ENCODE measurements at places on chromosomes 16 and 17.
A peak's percentile ranks its signal among the peaks of the same experiment; 100 is the strongest.

DNA sequence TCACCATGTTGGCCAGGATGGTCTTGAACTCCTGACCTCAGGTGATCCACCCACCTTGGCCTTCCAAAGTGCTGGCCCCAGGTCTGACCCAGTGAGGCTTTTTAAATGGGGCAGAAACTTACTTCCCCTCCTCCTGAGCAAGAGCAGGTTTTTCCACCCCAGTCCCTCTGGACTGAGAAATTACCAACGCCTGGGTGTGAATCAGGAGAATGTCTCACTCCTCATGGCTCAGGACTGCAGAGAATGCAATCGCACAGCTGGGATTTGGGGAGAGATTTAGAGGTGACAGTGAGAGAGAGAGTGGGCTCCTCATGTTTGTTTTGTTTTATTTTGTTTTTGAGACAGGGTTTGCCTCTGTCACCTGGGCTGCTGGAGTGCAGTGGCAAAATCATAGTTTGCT is 203.6 kb downstream of the RAB11FIP4 start:
- DNase-seq = no peak

GRCh38 chr16:78620291-78620690 is 520.8 kb downstream of the WWOX start:
- no peak for DNase-seq

DNA sequence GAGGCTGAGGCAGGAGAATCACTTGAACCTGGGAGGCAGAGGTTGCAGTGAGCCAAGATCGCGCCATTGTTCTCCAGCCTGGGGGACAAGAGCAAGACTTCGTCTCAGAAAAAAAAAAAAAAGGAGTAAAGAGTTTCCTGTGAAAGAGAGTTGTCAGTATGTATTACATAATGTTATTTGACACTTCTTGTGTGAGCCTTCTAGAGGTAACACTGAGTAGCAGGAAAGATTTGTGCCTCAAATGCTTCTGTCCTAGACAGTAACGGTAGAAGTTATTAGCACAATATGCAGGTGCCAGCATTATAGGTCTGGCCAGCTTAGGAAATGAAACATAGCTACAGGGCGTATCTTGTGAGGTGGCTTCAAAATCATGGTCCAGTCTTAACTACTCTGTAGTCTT is 6.2 kb downstream of the RPS6KB1 start:
- no peak for DNase-seq

DNA sequence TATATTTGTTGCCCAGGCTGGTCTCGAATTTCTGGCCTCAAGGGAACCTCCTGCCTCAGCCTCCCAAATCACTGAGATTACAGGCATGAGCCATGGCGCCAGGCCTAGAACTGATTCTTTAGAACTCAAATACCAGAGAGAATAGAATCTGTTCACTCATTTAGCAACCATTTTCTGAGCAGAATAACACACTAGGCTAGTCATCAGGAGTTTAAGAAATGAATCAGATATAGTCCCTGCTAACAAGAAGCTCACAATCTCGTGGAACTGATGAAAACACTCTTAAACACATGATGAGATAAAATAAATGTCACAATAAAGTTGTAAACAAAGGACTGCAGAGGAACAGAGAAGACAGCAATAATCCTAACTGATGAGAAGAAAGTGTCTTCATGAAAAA is 55.8 kb upstream of the ADCY9 start:
- no peak for DNase-seq

GRCh38 chr17:2957631-2958286 is 105.6 kb downstream of the OR1D5 start:
- DNase-seq = no peak

- peak; percentile 67 for DNase-seq
Observed at GRCh38 chr16:30761427-30761927, 385 bp downstream of the CFAP119 start.

GRCh38 chr17:16947470-16947869 is 24.4 kb downstream of the TNFRSF13B start:
- DNase-seq = no peak

GRCh38 chr16:67825119-67825518 is 17.0 kb upstream of the THAP11 start:
- no peak for DNase-seq

- no peak for DNase-seq
Observed at GRCh38 chr17:82121660-82122629, 23.9 kb upstream of the FASN start.

DNA sequence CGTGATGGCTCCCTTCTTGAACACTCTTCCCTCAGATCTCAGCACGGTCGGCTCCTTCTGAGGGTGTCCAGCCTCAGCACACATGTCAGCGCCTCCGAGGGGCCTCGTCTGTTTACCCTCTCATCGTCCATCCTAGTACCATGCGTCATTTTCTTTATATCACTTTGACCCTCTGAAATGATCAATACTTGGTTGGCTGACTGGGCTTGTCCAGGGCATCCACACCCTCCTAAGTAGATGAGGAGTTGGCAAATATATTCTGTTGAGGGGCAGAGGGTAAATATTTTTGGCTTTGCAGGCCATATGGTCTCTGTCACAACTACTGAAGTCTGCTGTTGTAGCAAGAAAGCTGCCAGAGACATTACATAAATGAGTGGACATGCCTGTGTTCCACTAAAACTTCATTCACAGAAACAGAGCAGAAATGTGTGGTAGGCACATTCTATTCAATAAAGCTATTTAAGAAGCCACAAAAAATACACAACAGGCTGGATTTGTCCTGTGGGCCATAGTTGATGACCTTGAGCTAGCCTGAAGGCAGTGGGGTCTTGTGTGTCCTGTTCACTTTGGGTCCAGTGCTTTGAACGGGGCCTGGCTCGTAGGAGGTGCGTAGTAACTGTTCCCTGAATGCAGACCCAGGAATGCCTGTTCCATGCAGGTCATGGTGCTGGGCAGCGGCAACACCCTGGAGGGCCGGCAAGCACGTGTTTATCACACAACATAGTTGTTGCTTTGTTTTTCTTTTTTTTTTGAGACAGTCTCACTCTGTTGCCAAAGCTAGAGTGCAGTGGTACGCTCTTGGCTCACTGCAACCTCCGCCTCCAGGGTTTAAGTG is 185.8 kb downstream of the SNX29 start:
- no peak for DNase-seq

DNA sequence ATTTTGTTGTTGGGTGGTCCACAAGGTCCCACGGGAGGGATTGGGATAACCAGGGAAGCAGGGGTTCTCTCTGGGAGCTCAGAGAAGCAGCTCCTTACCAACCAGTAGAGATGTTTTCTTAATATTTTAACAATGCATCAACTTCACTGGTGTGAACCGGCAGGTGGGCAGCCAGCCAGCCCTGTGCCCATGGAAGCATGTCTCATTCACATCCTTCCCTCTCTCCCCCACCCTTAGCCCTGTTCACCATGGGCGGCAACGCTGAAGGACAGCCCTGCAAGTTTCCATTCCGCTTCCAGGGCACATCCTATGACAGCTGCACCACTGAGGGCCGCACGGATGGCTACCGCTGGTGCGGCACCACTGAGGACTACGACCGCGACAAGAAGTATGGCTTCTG is 9.3 kb downstream of the MMP2 start:
- DNase-seq = no peak

- no peak for DNase-seq
Observed at GRCh38 chr17:73824321-73824720, 180.1 kb upstream of the SDK2 start.

- no peak for DNase-seq
Observed at GRCh38 chr16:75218256-75219076, at the start of gene CTRB1. TSS of gene CTRB1 (plus strand) at chr16:75218988. CDS start at chr16:75219008, 20 bp downstream.

DNA sequence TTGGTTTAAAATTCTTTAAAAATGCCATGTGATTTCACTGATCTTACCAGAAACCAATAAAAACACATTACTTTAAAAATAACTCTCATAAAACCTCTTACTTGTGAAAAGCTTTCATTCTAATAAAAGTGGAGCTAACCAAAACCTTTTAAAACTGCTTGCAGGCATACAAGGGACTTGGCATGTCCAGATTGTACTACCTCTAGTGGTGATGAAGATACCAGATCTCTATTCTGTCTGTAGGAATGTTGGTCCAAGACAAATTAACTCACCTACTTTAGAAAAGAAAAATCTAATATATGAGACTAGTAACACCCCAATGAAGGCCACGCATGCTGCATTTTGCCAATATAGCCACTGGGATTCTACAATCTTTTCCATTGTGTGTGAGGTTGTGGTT is 151.0 kb upstream of the SALL1 start:
- DNase-seq = no peak

GRCh38 chr17:31297090-31297489 is at the start of gene OMG:
TSS of gene OMG (minus strand) at chr17:31297239. CDS start at chr17:31296331, 908 bp downstream.
- DNase-seq = no peak

GRCh38 chr16:13348416-13348815 is 447.0 kb downstream of the SHISA9 start:
- no peak for DNase-seq

- DNase-seq = no peak
Observed at GRCh38 chr16:57623251-57624043, 5.0 kb upstream of the ADGRG1 start.

- DNase-seq = no peak
Observed at GRCh38 chr16:1769402-1770300, 1.7 kb downstream of the NME3 start.

DNA sequence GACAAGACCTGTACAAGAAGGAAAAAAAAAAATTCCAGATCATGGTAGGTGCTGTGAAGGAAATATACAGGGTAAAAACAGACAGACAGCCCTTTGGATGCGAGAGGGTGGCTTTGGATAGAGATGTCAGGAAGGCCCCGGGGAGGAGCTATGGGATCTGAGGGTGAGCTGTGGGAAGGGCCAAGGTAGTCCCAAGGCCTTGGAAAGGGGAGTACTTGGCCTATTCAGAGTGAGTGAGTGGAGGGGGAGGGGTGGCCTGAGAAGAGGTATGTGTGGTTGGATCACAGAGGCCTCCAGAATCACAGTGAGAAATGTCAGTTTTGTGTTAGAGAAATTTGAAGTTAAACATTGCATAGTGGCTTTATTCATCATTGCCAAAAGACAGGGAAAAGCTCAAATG is 31.2 kb upstream of the AKTIP start:
- DNase-seq = no peak

GRCh38 chr16:1074379-1074649 is 1.8 kb downstream of the SSTR5 start:
- no peak for DNase-seq

DNA sequence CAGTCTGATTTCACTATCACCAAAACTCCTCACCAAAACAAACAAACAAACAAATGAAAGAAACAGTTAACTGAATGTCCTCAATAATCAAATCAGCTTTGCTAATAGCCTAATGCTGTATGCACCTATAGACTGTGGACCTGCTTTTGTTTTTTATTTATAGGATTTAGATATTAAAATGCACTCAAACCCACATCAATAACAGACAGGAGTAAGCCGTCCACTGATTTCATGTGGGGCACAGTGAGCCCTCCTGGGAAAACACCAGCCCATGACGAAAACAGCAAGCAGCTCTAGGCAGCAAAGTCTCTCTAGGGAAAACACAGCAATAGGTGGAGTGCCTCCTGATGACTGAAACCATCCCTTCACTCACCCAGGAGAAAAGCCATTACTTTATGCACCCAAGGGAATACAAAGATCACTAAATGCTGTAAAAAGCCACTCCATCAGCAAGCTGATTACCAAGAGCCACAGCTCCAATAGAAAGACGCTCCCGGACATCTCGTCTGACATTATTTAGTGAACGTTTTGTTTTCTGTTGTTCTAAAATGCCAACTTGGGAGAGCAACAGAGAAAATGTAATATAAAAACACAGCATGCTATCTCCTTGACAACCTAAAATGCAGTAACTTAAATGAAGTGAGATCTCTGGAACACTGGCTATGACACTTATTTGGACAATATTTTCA is 47.8 kb downstream of the ANKFY1 start:
- no peak for DNase-seq

- DNase-seq = no peak
Observed at GRCh38 chr17:530851-531250, 178.2 kb upstream of the RPH3AL start.

GRCh38 chr17:80523956-80524712 is 20.5 kb upstream of the RPTOR start:
- DNase-seq = no peak

DNA sequence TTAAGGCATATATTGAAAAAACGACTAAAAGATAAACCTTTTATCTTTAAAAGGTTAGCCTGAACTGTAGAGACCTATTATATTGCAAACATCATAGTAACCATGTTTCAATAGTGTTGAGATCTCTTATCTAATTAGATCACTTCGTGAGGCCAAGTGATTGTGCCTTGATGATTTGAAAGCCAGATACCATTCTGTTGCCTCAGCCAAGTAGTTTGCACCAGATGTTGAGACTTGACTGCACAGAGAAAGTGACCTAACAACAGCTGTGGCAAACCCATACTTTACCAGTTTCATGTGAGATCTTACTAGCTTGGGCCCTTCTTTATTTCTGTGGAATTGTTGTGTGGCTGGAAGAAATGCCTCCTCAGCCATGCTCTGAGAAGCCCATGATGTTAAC is 717.3 kb downstream of the KCNJ2 start:
- no peak for DNase-seq

GRCh38 chr17:36892112-36892838 is 45.0 kb upstream of the LHX1 start:
- no peak for DNase-seq

DNA sequence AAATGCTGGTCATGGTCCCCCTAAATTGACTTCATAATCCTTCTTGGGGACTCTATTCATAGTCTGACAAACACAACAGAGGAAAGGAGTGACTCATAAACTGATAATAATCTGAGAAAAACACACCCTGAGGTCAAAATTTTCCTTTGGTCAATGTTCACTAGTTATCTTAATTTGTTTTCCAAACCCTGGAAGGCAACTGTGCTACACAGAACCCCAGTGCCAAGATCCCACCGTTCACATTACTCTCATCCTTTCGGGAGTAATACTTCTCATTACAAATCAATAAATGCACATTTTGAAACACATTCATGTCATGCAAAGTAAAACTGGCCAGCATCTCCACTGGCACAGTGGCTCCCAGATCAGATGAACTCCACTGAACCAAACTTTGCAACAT is 23.2 kb downstream of the COIL start:
- DNase-seq = no peak

All from stimulated activated naive CD8-positive, alpha-beta T cell treated with anti-CD3 and anti-CD28 coated beads, Interleukin-15, Interleukin-2, amounts not matched to agents 100 U/mL and 50 U/mL, for 24 hours (primary cell).